GM20000 (cell line): ENCODE measurements at places on chromosomes 4 and X.

GRCh38 chr4:169103966-169104412, 93.9 kb upstream of the CBR4 start:
- no peak for DNase-seq

- no peak for DNase-seq
Observed at GRCh38 chr4:57117491-57117890, 7.3 kb upstream of the IGFBP7 start.

DNA sequence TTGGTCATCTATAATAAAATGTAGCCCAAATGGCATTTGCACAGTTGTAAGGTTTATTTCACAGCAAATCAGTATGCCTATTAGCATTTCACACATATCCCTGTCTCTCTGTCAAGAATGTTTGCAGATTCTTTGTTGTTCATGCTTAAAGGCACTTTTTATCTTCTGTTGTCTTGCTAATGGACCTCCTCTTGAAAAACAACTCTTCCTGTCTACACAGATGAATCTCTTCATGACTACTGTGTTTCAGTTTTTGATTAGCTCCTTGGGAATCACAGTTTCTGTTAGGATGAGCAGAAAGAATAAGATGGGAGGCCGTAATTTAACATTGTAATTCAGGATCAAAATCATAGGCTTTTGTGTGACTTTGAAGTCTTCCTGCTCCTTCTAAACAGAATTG, 35.5 kb upstream of the SLC4A4 start:
- DNase-seq, result no peak

GRCh38 chrX:154540897-154541535, 5.6 kb downstream of the G6PD start:
- no peak for DNase-seq

- no peak for DNase-seq
Observed at GRCh38 chr4:5003372-5003857, 15.8 kb downstream of the CYTL1 start.

DNA sequence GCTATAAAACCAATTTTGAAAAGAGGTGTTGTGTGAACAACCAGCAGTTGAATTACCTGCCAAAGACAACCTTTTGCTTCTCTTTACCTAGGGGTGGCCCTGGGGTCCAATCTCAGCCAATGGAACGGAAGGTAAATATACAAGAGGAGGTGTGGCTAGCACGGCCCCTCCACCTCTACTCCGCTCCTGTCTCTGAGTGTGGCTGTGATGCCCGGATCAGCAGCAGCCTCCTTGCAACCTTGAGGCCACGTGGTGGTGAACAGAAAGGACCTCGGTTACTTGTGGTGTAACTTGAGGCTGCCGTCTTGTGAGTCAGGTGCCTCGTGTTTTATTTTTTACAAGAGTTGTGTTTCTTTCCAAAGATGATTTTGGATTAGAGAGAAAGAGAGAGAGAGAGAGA, 121.5 kb upstream of the PPP2R3B start:
- DNase-seq, result no peak

DNA sequence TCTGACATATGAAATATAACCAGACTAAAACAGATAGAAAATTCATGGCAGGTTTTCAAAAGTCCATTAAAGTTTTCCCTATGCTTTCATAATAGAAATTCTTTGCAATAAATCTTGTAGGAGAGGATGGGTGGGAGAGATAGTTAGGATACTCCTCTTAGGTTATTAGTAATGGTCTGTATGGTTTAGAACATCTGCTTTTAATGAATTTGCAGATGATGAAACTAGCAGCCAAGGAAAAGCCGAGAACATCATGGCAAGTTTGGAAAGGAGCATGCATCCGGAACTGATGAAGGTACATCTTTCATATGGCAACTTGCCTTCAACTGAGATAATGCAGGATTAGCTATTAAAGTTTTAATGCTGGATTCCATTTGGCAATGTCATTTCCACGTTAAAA, 70.7 kb downstream of the DOCK11 start:
- DNase-seq, result no peak

- DNase-seq, result no peak
Observed at GRCh38 chr4:131098976-131099375, 2003.0 kb downstream of the C4orf33 start.

GRCh38 chr4:15926486-15926885, 12.1 kb downstream of the FGFBP1 start:
- DNase-seq, result no peak

GRCh38 chrX:74450803-74451449, 29.6 kb downstream of the SLC16A2 start:
- no peak for DNase-seq

DNA sequence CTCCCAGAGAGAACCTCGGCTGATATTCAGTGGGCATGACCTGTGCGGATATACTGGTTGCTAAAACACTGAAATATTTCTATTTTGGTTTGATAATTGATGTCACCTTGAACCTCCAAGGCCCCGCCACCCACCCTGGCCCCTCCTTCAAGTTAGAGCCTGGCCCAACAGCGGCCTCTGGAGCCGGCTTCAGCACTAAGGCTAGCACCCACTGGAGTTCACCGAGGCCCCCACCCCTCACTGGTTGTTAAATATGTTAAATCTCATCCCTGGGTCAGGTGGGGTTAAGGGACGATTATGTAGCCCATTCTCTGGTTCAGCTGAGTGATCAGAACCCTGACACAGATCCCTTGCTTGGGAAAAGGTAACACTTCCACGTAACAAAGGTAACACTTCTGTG, 24.3 kb downstream of the SEL1L3 start:
- no peak for DNase-seq

DNA sequence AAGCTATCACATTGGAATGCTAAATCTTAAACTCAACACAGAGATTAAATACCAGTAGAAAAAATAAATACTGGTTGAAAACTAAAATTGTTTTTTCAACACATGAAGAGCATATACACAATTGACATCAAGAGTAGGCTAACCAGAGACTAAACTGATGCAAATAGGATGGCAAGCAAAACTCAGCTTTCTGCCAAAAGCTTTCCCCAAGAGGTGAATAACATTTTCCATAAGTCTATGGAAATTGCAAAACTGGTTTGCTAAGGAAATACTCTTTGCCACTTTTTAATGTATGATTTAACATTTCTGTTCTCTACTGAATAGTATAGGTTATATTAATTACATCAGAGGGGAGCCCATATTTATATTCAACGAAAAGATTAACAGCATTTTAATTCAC, 23.8 kb downstream of the IQCM start:
- no peak for DNase-seq

- DNase-seq, result peak; percentile 15
Observed at GRCh38 chr4:131426023-131426758, 1722.9 kb upstream of the PCDH10 start.

- peak; percentile 59 for DNase-seq
Observed at GRCh38 chr4:122921971-122922876, at the start of gene NUDT6. Gene NUDT6, minus strand, starts transcription at chr4:122922597. Its CDS starts 25 bp downstream, at chr4:122922572.

GRCh38 chr4:5160668-5161067, 109.4 kb downstream of the STK32B start:
- no peak for DNase-seq

DNA sequence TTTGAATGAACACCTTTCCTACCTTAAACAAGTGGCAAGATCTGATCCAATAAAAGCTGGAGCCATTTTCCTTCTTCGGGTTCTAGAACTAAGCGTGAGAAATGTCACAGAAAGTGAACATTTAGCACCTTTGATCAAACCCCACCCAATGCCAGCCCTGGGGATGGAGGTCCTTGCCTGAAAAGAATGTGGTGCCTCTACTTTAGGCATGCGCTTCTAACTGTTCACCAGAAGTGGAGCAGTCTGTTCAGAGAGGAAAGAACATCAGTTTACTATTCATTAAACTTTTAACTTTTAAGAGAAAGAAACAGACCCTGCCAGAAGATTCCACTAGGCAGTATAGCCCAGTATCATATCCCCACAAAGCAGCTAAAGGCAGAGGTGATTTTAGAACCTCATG, 75.9 kb downstream of the INTS12 start:
- DNase-seq, result no peak

- no peak for DNase-seq
Observed at GRCh38 chr4:140809676-140810075, 53.5 kb upstream of the TBC1D9 start.

GRCh38 chrX:48938721-48939425, 18.5 kb downstream of the OTUD5 start:
- DNase-seq, result peak; percentile 49

- DNase-seq, result no peak
Observed at GRCh38 chr4:140943486-140944198, 187.5 kb upstream of the TBC1D9 start.

DNA sequence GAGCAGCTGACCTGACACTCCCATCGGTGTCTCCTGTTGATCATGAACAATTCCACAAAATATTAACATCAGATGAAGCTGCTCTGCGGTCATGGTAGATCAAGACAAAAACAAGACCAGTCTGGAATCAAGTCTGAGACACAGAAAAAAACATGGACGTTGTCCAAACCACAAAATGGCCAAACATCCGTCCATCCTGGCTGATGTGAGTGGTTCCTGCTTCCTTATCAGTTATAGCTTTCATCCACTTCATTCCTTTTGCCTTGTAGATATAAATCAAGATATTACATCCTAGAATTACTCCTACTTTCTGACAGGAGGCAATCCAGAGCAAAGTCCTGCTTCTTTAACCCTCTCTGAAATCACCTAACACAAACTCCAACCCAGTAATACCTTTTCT, 28.8 kb upstream of the PCSK1N start:
- no peak for DNase-seq

GRCh38 chr4:185424905-185425646, 688 bp downstream of the UFSP2 start:
- no peak for DNase-seq

DNA sequence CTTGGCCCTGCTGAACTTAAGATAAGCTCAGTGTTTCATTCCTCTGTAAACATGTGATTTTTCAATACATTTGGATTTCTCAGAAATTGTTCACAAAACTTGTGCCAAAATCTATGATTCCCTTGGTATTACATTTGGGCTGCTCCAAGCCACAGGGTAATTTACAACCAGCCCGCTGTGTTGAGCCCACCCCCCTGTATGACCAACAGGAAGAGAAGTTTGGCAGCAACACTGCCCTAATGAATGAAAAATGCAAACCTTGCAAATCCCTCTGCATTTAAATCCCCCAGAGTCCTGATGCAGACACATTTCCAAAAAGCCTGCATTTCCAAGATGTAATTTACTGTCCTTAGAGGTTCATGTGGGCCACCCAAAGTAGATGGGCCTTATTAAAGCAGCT, 34.1 kb upstream of the GAB1 start:
- DNase-seq, result no peak

DNA sequence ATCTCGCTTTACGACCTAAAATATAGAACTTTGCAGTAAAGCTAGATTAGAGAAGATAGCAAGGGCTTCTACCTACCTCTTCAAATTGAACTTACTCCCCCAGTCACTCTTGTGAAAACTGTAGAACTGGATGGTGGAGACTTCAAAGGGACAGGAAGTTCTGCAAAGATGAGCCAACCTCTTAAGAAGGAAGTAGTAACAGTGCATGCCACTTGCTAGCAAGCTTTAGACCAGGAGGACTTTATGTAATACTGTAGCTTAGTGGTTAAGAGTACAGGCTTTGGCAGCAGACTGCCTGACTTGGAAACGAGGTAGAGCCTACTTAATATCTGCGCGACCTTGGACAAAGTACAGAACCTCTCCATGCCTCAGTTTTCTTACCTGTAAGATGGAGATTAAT, 27.5 kb upstream of the VBP1 start:
- DNase-seq, result no peak

DNA sequence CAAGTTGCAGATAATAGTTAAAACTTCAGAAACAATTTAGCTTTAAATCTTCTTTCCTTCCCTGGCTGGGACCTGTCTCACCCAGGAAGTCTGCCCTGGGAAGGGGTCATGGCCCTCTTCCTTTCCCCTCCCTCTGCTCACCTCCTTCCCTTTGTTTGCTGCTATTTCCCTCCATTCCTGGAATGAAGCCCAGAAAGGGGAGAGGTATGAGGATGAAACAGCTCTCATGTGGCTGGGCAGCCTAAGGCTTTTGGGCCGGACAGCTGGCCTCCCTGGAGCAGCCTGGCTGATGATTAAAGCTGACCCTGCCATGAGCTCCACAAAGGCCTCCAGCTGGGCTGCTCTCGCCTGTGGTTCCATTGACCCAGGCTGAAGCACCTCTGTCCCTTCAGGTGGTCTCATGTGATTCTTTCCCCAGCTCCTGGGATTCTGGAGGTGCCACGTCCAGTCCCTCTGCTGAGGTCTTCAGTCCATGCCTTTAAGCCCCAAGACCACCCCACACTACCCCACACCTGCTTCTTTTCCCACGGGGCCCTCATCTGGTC, 202.1 kb downstream of the PTTG2 start:
- DNase-seq, result no peak

GRCh38 chrX:41353985-41354384, 20.0 kb downstream of the DDX3X start:
- no peak for DNase-seq

DNA sequence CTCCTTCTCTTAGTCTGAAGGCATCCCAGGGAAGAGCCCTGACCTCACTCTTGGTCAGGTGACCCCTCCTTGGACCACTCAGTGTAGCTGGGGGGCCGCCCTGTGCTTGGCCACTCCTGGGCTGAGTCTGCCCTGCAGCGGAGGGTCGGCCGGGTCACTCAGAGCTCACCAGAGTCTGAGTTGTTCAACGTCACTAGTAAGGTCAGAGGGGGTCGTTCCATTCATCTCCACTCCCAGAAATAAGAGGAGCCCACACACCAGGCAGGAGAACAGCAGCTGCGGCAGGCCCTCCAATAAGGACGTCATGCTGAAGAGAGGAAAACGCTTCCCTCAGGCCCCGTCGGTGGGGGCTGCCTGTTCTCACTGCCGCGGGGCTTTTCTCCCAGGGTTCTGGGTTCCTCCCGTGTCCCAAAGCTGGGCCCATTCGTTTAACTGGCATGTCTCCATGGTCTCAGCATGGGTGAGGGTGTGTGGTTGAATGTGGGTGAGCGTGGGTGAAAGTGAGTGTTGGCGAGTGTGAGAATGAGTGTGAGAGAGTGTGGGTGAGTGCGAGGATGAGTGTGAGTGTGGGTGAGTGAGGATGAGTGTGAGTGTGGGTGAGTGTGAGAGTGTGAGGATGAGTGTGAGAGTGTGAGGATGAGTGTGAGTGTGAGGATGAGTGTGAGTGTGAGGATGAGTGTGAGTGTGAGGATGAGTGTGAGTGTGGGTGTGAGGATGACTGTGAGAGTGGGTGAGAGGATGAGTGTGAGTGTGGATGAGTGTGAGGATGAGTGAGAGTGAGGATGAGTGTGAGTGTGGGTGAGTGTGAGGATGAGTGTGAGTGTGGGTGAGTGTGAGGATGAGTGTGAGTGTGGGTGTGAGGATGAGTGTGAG, 47.7 kb downstream of the ING2 start:
- DNase-seq, result no peak

DNA sequence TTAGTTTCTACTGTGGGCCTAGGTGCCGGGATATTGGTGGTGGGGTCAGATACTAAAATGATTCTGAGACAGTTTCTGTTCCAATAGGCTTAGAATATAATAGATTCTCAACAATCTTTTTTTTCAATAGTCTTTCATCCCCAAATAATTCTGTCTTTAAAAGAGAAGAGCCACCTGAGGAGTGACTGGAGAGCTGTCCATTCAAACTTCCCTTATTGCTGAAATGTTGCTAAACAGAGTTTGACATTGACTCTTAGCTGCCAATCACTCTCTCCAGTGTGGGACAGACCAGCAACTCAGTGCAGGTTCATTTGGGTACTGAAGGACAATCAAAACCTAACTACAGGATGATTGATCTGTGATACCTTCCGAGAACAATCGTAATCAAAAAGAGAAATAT, 12.4 kb upstream of the ADH7 start:
- DNase-seq, result no peak
